ENCODE measurements at places on chromosomes 2 and 18.

- no peak for DNase-seq
Measured at GRCh38 chr2:194271293-194271961, 1385.6 kb upstream of the SLC39A10 start.

GRCh38 chr2:29780906-29781305 is 140.5 kb downstream of the ALK start:
- DNase-seq, result no peak

- no peak for DNase-seq
Measured at GRCh38 chr2:160792837-160793236, 299.2 kb upstream of the RBMS1 start.

DNA sequence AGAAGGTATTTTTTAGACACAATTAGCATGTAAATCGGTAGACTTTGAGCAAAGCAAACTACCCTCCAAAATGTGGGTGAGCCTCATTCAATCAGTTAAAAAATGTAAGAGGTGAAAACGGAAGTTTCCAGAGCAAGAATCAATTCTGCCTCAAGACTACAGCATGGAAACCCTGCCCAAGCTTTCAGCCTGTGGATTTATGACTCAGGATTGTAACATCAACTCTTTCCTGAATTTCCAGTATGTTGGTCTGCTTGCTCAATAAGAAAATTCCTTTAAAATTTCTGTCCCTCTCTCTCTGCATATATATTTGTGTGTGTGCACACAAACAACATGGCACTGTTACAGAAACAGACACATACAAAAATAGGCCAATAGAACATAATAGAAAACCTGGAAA is 228.6 kb upstream of the DOK6 start:
- DNase-seq, result no peak

DNA sequence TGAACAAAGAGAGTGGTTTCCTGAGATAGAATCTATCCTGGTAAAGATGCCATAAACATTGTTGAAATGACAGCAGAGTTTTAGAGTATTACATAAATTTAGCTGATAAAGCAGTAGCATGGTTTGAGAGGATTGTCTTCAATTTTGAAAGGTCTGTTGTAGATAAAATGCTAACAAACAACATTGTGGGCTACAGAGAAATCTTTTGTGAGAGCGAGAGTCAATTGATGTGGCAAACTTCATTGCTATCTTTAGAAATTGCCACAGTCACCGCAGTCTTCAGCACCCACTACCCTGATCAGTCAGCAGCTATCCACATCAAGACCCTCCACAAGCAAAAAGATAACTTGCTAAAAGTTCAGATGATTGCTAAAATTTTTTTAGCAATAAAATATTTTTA is 17.5 kb downstream of the VRK2 start:
- no peak for DNase-seq

DNA sequence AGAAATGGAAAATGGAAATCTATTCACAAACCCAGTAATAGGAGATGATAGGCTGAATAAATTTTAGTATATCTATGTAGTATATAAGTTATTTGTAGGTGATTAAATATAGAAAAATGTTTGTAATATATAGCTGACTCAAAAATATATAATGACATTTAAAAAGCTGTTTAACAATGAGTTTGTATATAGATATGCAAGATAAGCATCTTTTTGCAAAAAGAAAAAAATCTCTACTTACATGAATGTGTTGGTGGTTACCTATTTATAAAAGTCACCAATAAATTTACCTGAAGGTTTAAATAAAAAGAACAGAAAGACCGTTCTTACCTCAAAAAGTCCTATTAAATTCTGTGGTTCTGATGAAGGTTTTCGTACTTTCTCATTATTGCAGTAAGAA is 71.3 kb downstream of the LRPPRC start:
- DNase-seq, result no peak

- peak; percentile 57 for DNase-seq
Measured at GRCh38 chr2:157052685-157053224, 204.8 kb upstream of the GALNT5 start.

GRCh38 chr2:241509155-241509784 is 886 bp upstream of the STK25 start:
- no peak for DNase-seq

DNA sequence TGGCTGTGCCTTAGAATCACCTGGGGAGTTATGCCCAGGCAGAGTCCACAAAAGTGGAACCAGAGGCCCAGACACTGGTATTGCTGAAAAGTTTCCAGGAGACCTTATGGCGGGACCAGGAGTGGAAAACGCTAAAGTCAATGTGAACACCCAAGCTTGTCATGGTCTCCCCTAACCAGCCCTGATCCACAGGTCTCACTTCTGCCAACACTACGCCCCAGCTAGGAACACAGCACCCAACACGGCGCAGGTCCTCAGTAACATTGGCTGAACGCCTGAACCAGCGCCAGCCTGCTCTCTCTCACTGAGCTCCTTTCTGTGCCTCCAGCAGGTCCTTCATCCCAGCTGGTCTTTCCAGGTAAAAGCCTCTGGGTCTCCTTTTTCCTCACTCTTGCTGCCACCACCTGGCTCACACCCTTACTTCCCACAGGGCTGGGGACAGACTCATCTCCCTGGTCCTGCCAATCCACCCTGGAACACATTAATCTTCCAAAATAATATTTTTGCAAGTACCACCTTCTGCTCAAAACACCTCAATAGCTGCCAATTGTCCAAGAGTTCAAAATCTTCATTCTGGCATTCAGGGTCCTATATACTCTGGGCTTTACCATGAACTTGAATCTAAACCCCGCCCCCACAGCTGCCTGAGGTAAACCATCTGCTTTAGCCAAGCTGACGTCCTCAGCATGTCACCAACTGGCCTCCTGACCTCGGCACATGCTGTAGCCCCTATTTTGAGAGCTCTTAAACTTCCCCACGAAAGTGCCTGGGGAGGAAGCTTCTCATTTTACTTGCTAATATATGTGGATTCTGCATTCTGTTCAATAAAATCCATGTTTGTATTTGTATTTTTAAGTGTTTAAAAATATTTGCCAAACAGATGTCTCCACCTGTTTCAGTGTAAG is 34.6 kb downstream of the ADCY3 start:
- DNase-seq, result no peak

DNA sequence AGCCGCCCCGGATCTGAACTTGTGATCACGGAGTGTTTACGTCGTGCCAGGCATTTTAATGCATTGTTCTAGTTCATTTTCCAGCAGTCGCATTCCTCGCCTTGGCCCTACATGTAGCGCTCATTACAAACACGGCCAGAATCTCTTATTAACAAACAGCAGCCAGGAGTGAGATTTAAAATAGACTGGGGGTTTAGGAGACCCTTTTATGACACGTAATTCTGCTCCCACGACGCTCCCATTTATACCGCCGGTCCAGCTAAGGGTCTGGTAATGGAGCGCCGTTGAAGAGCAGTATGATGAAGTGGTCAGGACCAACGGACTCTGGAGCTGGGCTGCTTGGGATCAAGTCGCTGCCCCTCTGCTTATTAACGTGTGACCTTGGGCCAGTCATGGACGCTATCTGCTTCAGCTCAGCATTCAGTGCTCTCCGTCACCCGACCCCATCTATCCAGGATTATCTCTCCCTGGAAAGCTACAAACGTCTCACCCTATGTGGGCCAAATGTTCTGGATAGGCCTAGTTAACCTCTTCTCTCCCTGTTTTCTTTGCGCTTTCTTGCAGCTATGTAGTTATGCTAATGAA is 745 bp downstream of the MSH2 start:
- DNase-seq, result peak; percentile 1

GRCh38 chr2:173989884-173990215 is 24.7 kb upstream of the SP3 start:
- DNase-seq, result no peak

DNA sequence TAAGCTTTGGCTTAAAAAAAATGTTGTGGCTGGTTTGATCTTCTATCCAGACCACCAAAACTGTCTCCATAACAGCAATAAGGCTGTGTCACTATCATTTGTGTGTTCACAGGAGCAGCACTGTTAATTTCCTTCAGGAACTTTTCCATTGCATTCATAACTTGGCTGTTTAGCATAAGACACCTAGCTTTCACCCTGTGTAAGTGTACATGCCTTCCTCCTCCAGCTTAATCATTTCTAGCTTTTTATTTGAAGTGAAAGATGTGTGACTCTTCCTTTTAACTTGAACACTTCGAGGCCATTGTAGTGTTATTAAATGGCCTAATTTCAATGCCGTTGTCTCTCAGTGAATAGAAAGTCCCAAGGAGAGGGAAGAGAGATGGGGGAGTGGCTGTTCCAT is 352.9 kb upstream of the VWC2L start:
- DNase-seq, result no peak

- DNase-seq, result no peak
Measured at GRCh38 chr2:36861896-36862295, 104.4 kb downstream of the STRN start.

GRCh38 chr18:5943514-5943913 is 48.2 kb upstream of the TMEM200C start:
- peak; percentile 4 for DNase-seq

- peak; percentile 47 for DNase-seq
Measured at GRCh38 chr2:181104512-181105115, 124.2 kb downstream of the UBE2E3 start.

DNA sequence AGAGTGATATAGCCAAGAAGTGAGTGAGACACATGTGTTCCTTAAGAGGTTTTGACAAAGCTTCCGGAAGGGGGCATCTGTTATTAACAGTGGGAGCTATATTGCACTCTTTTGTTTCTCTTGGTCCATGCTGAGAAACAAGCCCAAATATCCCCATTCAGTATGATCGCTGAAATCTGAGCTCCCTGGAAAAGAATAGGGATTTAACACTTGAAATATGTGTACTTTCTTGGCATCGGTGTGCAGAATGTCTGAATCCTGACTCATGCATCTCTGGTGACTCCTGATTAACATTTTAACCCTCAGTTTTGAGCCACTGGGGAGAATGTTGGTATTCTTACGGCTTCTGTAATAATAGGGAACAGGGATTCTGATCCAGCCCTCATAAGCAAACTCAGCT is 448.1 kb downstream of the TSN start:
- peak; percentile 67 for DNase-seq

GRCh38 chr2:28649481-28650265 is 102.0 kb upstream of the PPP1CB start:
- no peak for DNase-seq

DNA sequence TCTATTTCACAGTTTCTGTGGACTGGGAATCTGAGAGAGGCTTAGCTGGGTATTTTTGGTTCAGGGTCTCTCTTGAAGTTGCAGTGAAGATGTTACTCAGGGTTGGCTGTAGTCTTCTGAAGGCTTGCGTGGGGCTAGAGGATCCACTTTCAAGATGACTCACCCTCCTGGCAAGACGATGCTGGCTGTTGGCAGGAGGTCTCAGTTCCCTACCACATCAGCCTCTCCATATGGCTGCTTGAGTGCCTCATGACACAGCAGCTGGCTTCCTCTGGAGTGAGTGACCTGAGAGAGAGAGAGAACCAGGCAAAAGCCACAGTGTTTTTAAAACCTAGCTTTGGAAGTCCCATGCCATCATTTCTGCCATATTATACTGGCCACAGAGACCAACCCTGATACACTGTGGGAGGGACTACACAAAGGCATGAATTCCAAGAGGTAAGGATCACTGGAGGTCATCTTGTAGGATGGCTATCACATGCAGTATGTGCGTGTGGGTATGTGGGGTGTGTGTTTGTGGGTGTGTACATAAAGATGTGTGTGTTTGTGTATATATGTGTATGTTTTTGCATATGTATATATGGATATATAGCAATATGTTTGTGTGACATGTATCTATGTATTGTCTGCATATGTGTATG is 25.1 kb downstream of the DNPEP start:
- peak; percentile 84 for DNase-seq

GRCh38 chr2:99695130-99695943 is 205.5 kb upstream of the REV1 start:
- DNase-seq, result no peak

GRCh38 chr2:168233726-168234406 is 13.5 kb downstream of the STK39 start:
- no peak for DNase-seq

- no peak for DNase-seq
Measured at GRCh38 chr2:210445116-210445707, 31.3 kb downstream of the LANCL1 start.

- no peak for DNase-seq
Measured at GRCh38 chr2:69167469-69167822, 154.5 kb downstream of the ANTXR1 start.

GRCh38 chr18:26417190-26417589 is 131.2 kb downstream of the KCTD1 start:
- no peak for DNase-seq

DNA sequence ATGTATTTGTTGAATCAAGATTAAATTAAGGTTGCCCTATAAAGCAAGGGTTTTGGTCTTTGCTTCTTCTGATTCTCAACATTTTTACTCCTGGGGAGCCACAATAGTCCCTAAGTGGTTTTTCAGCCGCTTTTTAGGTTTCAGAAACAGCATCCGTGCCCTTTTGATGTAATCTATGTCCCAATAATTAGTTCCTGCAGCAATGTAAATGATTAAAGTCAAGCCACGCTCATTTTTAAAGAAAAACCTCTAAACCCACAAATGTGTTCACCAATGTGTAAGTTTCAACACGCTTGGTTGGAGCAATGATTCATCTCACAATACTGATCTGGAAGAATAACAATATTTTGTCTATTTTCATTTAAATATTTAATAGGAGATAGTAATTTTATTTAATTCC is 5.6 kb downstream of the ARL4C start:
- DNase-seq, result no peak

GRCh38 chr2:62340994-62341484 is 145.1 kb downstream of the B3GNT2 start:
- no peak for DNase-seq

DNA sequence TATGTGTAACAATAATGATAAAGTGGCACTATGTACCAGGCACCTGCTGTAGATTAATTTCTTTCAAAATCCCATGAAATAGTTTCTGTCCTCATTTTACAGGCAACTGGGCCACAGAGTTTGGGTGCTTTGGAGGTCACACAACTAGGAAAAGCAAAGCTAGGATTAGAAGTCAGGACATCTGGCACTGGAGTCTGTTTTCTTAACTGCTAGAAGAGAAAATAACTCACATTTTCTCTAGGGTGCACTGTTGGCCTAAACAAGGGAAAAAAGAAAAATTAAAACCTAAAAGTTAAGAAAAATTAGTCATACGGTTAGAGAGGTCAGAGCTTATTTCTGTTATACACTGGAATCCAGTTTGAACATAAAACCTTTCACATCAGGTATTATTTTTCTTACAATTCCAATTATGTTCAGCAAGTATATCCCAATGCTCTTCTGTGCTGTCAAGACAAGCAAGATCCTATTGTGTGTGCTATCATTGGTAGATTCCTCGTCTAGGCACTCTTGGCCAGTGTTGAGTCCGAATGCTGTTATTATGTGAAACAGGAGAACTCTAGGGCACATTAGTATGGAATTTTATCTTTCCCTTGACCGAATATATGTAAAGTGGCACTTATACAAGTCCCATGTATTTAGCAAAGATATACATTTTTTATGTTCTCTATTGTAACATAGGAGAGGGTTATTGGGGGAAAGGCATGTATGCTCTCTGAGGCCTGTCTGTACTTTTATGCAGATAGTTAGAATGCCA is 1.5 kb upstream of the OSGEPL1 start:
- no peak for DNase-seq

GRCh38 chr2:152647552-152647951 is 69.7 kb downstream of the PRPF40A start:
- DNase-seq, result peak; percentile 7

All from fibroblast of skin of left quadriceps (primary cell).